ENCODE measurements at places on chromosomes 1 and 21. TPM values are rescaled to one million over a fixed set of nuclear protein-coding genes. Genes with fewer than 3 reads are reported as not detected.

The OR2L8 gene
- not detected for total RNA-seq

The PRKAA2 gene
- 1.4 TPM for total RNA-seq

The FPGT gene
- 23.6 TPM for total RNA-seq

The FNDC5 gene
- 1.7 TPM for total RNA-seq

The KRTAP11-1 gene
- total RNA-seq = not detected

The MANEAL gene
- total RNA-seq = 0.28 TPM

The RHCE gene
- 0.54 TPM for total RNA-seq
